ENCODE measurements at places on chromosomes 3 and 15.

GRCh38 chr3:194265996-194266964, 84.8 kb downstream of the CPN2 start:
- no peak for DNase-seq

DNA sequence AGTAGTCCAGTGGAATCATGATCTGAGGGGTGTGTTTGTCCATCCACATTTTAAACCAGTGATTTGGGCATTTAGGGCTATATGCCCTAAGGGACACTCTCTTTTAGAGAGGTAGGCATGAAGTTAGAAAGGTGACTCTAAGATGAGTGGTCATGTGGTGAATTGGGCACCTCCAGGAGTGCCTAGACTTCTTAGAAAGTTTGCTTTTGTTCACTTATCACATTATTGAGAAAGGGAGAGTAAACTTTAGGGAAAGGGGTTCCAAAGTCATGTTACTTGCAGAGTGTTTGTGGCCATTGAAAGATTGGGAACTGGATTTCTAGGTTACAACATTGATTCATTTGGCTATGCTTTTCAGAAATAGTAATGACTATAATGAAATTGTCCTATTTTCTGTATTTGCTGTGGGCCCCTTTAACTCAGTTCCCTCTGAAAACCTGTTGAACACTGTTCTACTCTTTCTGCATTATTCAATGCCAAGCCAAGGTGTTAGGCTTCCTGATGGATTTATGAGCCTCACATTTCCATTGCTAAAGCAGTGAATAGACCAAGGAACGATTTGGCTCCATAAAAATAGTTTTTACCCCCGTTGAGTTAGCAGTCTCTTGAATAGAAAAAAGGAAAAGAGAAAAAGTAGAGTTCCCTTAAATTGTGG, 169.3 kb downstream of the PTPRG start:
- no peak for DNase-seq

DNA sequence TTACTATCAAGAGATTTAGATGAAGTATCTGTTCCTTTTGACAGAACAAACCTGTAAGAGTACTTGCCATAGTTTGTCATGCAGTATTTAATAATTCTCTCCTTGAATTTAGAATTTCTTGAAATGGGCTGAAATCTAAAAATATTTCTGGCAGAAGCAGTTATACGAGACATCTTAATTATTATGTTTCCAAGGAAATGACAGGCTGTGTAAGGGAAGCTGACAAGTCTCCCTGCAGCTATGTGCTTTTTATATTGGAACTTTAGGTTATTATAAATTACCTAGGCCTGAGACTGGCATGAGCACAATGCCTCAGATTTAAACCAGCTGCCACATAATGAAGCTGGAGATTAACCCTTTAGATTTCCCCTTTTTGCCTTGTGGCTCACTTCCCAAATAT, 365.0 kb upstream of the EPHA6 start:
- DNase-seq: no peak

GRCh38 chr15:40857601-40858341, 13.9 kb downstream of the SPINT1 start:
- peak; percentile 59 for DNase-seq

DNA sequence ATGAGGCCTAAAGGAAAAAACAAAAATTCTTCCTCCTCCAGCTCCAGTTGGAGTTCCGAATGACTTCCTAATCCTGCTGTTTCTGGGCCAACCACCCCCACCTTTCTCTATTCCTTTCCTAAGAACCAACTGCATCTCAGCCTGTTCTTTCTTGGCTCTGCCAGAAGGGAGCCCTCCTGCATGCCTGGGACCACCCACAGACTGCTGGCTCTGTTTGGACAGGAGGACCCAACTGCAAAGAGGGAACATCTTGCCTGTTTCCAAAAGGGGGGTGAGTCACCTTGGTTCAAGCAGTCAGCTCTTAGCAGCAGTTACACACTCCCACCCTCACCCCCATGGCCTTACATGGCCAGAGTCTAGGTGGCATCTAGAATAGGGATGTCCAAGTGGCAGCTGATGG, 116.0 kb upstream of the PRICKLE2 start:
- DNase-seq: no peak

DNA sequence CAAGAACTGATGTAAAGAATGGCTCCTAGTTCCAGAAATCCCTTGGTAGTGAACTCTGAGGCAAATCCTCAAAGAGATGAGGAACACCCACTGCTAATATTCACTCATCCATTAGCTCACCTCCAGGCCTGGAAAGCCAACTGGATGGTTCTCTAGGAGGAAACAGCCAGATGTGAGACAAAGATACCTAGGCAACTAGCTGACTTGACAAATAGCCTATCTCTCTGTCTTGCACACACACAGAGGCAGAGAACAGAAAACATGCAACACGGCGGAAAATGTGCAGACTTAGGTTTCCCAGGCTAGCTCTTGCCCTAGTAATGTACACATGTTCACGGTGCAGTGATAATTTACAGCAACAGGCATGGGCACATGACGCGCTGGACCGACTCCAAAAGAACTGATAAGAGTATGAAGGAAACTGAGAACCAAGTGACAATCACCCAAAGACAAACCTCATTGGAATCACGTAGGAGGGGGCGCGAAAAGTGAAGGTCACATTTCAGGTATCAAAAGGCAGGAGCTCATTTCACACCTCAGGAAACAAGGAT, 318.1 kb downstream of the FOXP1 start:
- no peak for DNase-seq

DNA sequence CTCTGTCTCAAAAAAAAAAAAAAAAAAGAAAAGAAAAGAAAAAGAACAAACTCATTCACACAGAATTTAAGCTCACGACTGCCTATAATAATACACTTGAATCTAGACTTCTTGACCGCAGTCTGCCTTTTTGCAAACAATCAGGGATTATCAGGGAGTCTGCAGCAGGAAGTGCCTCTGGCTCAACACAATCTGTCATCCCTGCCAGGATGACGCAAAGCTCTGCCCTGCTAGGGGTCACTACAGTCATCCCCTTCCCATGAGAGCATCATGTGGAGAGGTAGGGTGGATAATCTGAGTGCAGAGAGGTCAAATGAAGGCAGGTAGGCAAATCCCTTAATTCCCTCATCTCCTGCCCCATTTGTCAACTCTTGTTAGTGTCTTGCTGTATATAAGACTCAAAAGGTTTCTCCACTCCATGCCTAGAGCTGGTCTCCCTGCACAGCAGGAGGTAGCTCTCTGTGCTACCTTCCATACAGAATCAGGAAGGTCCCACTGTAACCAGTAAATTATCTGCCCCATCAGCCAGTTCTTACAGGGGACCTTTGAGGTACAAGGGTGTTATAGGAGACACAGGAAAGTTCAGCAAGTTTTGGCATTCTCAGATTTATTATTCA, 4.2 kb downstream of the UBAP1L start:
- no peak for DNase-seq

DNA sequence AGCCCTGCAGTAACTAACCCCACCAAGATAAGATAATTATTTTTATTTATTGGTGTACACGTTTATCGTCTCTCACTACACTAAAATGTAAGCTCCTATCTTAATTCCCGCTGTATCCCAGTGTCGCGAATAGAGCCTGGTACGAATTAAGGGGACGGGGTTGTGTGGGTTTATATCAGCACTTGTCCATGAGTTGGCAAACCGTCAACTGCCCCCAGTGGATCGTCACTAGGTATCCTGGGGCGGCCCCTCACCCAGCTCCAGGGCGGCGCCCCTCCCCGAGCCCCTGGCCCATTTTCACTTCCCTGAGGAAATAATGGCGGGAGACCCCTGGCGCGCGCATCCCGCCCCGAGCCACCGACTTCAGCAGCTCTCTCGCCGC, 465 bp downstream of the RUVBL1 start:
- DNase-seq: no peak

Measured in NCI-H2029 (cell line).